ENCODE measurements at places on chromosomes 3 and 15.

- DNase-seq: no peak
Observed at GRCh38 chr3:194001728-194002459, 134.1 kb upstream of the HES1 start.

GRCh38 chr3:173843060-173843459 lies 445.5 kb downstream of the NLGN1 start:
- no peak for DNase-seq

DNA sequence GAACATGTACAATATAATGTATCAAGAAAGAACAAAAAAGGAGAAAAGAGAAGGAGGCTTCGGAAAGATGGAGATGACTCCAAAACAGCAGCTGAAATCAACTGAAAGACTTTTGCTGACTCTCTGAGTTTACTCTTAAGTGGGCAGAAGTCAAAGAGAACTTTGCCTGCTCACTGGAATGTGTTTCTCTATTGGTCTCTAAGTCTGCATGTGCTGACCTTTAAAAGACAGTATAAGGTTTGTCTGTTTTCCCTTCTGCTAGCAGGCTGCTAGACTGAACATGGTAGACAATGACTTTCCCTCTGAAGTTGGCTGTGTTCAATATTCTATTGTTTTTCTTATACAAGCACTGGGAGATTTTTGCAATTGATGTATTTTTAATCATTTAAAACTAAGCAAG lies 7.2 kb upstream of the MAP4 start:
- DNase-seq: no peak

- no peak for DNase-seq
Observed at GRCh38 chr3:136694321-136694720, 57.9 kb downstream of the STAG1 start.

DNA sequence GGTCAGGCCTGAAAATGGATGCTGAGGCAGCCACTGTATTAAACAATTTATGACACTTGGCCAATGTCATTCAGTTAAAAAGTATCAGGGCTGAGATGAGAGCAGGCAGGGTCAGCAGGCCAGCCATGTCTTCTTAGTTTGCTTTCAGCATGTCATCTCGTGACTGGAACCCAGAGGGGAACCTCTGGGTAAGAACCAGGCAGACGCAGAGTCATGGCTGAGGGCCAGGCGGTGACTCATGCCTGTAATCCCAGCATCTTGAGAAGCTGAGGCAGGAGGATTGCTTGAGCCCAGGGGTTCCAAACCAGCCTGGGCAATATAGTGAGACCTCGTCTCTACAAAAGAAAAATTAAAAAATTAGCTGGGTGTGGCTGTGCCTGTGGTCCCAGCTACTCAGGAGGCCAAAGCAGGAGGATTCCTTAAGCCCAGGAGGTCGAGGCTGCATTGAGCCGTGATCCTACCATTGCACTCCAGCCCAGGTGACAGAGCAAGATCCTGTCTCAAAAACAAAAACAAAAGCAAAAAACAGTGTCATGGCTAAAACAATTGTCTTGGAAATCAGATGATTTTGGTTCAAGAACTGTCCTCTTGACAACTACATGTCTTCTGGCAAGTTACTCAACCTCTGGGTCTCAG lies 11.7 kb downstream of the BCL2L10 start:
- DNase-seq: no peak

- no peak for DNase-seq
Observed at GRCh38 chr15:66440501-66440900, 53.8 kb downstream of the MAP2K1 start.

GRCh38 chr3:112128843-112129727 lies 4.0 kb downstream of the GCSAM start:
- no peak for DNase-seq

DNA sequence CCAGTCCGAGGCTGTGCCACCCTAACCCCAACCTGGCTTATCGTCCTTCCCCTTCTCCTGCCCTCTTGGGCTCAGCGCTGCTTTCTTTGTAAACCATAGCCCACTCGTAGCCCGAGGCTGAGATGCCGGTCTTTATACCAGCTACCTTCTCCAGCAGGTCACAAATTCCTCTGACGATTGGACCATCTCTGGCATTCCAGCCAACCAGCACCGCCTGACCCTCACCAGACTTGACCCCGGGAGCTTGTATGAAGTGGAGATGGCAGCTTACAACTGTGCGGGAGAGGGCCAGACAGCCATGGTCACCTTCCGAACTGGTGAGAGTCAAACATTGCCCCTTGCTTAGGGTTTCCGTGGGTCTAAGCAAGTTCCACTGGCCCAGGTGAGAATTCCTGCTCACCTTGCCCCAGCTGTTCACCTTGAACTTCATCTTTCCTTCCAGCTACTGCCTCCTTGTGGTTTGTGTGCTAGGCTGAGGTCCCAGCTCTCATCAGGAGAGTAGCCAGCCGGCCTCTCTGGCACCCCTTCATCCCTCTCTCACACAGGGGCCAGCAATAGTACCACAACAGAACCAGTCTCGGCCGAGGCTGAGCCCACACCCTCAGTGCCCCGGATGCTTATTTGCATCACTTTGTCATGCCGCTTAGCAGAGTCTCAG lies 66.7 kb downstream of the BOC start:
- DNase-seq: no peak

DNA sequence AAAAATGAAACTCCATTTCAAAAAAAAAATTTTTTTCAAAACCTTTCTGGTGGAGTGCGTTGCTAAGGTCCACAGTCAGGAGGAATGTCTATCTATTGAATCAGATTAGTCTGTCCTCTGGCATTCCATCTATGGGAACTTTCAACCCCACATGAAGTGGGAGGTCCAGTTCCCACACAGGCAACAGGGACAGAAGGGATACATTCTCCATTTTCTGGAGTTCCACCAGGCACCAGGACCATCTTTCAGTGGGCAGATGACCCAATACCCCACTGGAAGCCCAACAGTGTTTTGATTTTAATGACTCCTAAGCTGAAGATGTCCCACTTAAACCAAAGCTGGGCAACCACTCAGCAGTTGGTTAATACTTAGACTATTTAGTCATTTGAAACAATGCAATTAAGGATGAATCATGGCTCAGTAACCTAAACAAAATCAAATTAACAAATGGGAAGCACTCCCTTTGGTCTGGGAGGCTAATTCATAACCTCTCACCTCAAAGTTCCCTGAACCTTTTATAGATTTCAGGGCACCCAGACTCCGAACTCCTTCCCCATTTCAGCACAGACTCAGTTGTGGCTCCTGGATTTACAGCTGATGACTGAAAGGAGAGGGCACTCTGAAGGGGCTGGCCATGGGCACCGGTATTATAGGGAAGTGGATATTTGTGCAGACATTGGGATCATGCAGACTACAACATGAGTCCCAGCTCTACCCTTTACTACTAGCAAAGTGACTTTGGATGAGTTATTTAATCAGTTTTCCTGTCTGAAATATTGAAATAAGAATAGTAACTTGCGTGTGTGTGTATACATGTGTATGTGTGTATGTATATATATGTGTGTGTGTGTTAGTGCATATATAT lies 264.3 kb upstream of the LRTM1 start:
- DNase-seq: no peak

GRCh38 chr3:71872256-71872655 lies 87.3 kb upstream of the PROK2 start:
- DNase-seq: no peak

GRCh38 chr15:62099094-62099601 lies 32.4 kb downstream of the C2CD4A start:
- DNase-seq: no peak

- no peak for DNase-seq
Observed at GRCh38 chr15:101024073-101024695, 105.0 kb downstream of the LRRK1 start.

GRCh38 chr3:97232393-97233034 lies 418.1 kb downstream of the EPHA6 start:
- no peak for DNase-seq

DNA sequence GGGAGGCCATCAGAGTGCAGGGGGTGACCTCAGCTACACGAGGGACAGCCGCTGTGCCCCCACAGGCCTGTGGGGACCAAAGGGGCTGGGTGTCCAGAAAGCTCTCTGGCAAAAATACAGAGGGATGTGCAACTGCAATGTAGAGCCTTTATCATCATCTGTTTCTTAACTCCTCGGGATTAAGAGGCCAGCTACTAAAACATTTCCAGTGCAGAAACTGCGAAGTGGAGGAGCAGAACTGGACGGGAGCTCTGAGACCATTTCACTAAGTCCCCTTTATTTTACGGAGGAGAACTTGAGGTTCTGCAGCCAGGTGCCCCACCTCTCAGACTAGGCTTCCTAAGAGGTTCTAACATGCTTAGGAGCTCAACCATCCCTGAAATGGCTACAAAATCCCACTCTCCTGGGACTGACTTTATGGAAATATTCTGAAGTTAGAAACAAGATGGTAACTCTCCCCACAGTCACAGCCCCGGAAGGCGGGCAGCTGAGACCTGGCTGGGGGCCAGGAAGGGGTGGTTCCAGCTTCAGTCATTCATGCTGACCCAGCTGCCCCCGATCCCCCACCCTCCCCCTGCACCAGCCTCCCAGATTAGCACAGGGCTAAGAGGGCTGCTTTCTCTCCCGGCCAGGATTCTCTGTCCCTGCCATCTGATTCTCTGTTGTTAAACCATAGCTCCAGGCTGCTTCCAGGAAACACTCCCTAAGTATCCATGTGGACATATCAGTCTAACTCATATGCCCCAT lies 40.3 kb downstream of the UMPS start:
- no peak for DNase-seq

DNA sequence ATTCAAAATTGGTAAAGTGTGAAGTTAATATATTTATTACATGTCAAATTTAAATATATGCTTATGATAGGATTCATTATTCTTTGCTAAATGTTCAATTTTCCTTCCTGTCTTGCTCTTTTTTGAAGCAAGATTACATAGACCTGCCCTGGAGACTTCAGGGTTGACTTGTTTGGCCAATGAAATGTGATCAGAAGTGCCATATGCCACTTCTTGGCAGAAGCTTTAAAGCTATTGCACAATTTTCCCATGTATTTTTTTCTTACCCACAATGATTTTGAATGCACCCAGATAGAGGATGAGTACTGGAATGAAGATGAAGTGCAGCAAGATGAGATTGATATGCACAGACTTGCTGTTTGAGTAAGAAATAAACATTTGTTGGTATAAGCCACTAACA lies 406.3 kb upstream of the BCHE start:
- DNase-seq: no peak

DNA sequence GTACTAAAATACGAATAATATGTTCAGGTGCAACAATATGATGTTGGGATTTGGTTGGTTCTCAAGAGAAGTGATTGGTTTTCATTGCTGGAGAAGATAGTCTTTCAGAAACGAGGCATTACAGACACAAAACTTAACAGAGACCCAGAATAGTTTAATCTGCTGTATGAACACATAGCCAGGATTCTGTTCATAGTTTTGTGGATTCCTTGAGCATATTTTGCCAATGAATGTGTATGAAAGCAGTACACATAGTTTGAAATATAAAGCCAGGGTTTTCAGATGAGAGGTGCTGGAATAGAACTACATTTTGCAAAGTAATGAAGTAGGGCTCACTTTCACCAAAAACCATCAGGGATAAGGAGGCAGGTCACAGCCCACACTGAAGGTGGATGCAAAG lies 5.7 kb upstream of the MCTP2 start:
- DNase-seq: no peak

DNA sequence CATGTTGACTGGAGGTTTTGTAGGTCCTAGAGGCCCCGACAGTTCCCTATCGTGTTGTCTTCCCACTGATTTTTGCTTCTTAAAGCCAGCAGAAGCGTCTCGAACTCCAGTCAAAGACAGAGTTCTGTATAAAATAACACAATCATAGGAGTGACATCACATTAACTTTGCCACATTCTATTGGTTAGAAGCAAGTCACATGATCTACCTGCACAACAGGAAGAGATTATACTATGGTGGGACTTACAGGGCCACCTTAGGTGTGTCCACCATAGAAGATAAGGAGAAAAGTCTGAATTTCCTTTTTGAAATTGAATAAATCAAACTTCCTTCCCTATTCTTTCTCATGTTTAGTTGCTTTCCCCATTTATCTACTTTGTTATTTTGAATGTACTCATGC lies 365.5 kb downstream of the GRM7 start:
- no peak for DNase-seq

- DNase-seq: no peak
Observed at GRCh38 chr3:105145511-105145910, 221.2 kb upstream of the ALCAM start.

DNA sequence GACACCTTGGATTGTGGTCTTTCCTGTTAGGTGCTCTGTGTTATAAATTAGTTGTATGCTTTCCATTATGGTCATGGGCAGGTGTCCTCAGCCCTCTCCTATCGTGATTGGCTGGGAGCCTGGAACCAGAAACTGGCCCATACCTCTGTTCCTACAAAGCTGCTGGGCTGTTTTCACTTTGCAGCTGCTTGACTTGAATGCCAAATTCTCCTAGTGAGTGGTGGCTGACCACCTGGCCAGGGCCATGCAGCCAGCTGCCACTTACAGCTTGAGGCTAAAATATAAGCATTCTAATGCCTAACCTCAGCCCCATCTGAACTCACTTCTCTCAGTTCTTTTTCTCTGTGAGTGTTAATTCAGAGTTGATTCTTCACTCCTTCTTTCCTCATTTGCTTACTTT lies 239.3 kb upstream of the GBE1 start:
- no peak for DNase-seq

DNA sequence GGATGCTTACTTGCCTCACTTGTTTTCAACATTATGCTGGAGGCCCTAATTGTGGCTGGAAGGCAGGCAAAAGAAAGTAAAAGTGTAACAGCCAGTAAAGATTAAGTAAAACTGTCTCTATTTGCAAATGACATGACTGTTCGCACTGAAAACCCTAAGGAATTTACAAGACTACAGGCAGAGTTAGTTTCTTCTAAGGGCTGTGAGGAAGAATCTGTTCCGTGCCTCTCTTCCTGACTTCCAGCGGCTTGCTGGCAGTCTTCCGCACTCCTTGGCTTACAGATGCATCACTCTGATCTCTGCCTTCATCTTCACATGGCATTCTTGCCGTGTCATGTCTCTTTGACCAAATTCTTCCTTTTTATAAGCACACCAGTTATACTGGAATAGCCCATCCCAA lies 86.1 kb downstream of the DLG1 start:
- no peak for DNase-seq

- DNase-seq: no peak
Observed at GRCh38 chr3:74039105-74039504, 414.4 kb upstream of the PDZRN3 start.

- DNase-seq: no peak
Observed at GRCh38 chr3:50160561-50160983, 5.4 kb downstream of the SEMA3F start.

GRCh38 chr3:69199942-69200341 lies 77.5 kb upstream of the LMOD3 start:
- no peak for DNase-seq

GRCh38 chr3:29525254-29525881 lies 244.5 kb downstream of the RBMS3 start:
- no peak for DNase-seq

DNA sequence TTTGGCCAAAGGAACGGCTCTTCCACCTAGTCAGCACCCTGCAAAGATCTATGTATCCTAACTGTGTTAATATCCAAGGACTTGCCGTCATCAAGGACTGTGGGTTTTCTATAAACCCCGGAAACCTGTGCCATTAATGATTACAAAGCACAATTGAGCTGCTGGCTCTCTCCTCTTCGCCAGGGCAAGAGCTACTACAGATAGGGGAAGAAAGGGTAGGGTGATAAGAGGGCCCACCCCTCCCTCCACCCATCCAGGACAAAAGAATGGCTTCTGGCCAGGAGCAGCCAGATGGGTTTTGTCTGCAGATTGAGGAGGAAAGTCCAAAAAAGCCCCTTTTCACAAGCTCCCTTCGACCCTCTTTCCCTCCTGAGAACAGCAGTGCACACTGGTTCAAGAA lies 9.9 kb downstream of the RFT1 start:
- no peak for DNase-seq

- DNase-seq: no peak
Observed at GRCh38 chr15:93243573-93243972, 154.6 kb upstream of the RGMA start.

GRCh38 chr15:47486040-47486439 lies 231.3 kb upstream of the SEMA6D start:
- DNase-seq: no peak

Measured in cortex of kidney (tissue), 1 donor.